ENCODE measurements at places on chromosomes 12 and 14.

DNA sequence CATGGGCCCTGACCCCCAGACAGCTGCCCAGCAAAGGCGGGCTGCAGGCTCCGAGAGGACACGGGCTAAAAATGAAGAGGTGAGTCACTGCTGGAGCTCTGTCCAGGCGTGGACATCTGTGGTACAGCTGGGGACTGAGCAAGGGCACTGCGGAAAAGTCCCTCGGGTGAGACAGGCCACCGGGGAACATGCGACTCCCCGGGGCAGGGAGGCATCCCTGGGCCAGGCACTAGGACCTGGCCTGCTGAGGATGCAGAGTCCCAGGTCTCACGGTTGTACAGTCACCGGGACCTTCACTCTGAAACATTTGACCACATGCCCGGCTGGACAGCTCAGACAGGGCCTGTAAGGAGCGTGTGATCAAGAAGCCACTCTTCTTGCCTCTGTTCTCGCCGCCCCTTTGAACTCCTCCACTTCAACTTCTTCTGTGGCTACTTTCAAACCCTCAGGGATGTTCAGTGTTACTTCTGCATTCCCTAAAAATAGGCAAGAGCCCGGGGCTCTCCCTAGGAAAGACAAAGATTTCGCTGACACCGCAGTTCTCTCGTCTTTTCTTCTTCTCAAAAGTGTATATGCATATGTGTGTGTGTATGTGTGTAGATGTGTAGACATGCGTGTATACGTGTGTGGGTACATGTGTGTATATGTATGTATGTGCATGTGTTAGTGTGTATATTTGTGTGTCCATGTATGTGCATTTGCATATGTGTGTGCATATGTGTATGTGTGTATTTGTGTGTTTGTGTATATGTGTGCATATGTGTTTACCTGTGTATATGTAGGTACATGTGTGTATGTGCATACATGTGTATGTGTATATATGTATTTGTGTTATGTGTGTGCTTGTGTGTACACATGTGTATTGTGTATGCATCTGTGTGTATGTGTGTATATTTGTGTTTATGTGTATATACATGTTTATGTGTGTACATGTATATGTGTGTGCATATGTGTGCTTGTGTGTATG is 5.0 kb upstream of the RFLNA start:
- DNase-seq: no peak

DNA sequence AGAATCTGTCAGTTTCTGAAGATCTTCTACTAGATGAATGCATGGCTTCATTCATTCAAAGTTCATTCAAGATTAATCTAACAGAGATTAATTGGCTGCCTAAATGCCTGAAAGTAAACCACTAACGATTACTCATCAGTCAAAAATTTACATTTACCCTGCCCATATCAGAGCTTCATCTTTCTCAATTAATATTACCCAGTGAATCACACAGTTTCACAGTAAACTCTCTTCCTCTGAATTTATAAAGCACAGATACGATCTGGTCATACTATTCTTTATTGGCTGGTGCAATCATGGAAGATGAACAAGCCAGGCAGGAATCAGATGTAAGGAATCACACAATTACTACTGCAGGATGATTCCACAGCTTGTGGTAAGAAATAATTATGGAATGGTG is 377.7 kb downstream of the SLC16A7 start:
- no peak for DNase-seq

DNA sequence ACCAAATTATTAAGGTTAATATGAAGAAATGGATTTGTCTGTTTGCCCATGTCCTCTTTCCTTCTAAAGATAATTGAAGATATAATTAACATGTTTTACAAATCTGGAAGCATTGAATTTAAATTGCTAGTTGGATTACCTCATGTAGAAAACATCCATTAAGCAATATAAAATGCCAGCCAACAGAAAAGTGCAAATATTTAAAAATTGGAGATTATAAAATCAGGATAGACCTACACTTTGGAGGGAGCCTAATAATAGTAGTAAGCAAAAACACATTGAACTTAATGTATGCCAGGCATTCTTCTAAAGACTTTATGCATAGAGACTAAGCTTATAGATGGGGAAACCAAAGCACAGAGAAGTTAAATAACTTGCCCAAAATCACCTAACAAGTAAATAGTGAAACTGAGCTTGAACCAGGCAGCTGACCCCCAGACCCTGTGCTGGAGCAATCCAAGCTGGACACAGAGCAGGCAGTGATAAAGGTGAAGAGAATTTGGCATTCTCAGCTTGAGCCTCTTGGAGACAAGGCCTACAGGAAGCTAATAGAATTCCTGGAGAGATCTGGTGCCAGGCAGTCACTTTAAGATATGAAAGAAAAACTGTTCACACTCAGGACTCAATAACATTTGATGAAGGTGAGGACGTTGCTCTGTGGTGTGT is 119.8 kb downstream of the ASCL1 start:
- no peak for DNase-seq

DNA sequence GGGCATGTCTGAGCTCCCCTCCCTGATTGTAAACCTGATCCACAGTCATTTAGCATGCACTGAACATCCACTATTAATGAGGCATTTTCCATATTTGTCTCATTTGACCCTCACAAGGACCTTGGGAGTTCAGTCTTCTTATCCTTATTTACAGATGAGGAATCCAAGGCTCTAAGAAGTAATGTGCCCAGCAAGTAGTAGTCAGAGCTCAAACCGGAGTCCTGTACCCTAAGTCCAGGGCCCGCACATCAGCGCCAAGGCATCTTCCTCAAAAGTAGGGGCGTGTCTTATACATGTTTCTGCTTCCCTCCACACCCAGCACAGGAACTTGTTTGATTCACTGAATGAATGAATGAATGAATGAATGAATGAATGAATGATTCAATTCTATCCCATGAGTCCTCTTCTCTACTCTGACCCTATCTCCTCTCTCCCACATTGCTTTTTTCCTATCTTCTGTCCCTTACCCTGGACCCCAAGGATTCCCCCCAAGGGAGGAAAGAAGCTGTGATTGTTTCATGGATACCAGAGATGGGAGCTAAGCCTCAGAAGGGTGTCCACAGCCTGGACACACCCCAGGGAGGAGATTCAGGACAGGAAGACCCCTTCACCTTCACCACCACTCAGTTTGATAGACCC is 21.8 kb upstream of the KRT8 start:
- DNase-seq: no peak

DNA sequence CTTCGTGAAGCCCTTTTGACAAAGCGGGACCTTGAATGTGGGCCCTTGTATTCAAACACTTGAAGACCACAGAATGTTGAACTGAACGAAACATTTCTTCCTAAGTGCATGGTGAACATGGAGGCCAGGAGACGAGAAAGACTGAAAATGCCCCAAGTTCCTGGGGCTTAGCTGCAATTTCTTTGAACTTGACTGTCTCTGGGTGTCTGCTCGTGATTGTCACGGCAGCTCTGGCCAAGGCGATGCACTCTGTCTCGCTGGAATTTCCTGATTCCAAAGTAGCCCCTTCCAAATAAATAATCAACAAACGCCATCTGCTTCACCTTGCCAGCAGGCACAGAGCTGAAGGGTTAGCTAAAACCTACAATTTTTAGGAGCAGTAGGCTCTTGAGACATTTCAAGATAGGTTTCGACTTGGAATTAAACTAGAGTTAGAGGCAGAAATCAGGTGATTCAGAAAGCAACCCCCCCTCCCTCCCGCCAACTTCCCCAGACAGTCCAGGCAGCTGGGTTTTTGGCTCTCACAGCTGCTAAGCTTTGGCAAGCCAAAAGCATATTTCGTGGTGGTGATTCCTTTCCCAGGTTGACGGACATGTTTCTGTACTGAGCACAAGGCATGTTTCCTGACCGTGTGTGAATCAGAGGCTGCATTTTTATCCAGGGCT is 13.5 kb upstream of the IRF2BPL start:
- DNase-seq: no peak
